ENCODE measurements at places on chromosomes 7 and 10. TPM values are rescaled to one million over a fixed set of nuclear protein-coding genes. Genes with fewer than 3 reads are reported as not detected.

PRLHR gene
- polyA plus RNA-seq: not detected

PPP1R3C gene
- polyA plus RNA-seq: 154 TPM

- no peak for DNase-seq
Measured at GRCh38 chr10:99389729-99390480, 40.5 kb downstream of the GOT1 start.

DNA sequence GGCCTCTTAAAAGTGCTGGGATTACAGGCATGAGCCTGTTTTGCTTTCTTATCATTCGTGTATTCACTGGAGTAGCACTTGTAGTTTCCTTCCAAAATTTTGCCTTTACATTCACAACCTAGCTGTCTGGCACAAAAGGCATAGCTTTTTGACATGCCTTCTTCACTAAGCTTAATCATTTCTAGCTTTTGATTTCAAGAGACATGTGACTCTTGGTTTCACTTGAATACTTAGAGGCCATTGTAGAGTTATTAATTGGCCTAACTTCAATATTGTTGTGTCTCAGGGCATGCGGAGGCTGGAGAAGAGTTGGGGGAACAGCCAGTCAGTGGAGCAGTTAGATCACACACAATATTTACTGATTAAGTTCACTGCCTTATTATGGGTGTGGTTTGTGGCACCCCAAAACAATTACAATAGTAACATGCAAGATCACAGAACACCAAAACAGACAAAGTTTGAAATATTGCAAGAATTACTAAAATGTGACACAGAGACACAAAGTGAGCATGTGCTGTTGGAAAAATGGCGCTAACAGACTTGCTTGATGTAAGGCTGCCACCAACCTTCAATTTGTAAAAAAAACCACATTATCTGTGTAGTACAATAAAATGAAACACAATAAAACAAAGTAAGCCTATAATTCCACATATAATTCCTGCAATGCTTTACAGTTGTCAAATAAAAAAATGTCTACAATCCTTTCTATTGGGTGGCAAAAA, 43.1 kb downstream of the BRAF start:
- no peak for DNase-seq

GRCh38 chr10:112336556-112337201, 37.2 kb upstream of the ACSL5 start:
- no peak for DNase-seq

GRCh38 chr10:110170142-110170971, 37.0 kb upstream of the MXI1 start:
- DNase-seq: no peak

- no peak for DNase-seq
Measured at GRCh38 chr10:83760142-83760541, 379.2 kb upstream of the GHITM start.

DNA sequence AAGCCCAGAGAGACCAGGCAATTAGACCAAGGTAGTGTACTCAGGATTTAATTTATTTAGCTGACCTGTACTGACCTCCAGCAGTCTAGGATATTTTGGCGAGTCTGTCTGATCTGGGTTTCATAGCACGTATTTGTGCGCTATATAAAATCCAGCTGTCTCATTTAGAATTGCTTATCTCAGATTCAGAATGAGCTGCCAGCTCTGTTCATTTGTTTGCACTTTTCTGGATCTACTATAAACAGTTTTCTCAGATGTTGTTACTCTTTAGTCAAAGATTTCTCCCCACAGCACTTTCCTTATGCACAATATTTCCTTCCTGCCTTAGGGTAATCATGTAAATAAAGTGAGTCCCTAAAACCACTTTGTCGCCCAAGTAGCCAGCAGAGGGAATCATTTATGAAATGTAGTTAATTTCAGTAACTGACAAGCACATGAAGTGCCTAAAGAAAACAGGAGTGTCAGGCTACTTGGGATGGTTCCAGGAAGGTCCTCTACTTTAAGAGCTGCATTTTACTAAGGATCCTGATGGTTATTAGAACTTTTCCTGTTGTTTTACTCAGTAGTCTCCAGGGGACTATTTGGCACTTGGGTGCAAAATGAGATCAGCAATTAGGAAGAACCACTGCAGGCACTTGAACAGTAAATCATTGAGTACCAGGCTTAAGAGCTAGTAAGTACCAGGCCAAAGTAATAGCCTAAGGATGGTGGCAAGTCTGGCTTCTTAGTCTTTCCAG, 226.4 kb downstream of the TWIST1 start:
- no peak for DNase-seq

DNA sequence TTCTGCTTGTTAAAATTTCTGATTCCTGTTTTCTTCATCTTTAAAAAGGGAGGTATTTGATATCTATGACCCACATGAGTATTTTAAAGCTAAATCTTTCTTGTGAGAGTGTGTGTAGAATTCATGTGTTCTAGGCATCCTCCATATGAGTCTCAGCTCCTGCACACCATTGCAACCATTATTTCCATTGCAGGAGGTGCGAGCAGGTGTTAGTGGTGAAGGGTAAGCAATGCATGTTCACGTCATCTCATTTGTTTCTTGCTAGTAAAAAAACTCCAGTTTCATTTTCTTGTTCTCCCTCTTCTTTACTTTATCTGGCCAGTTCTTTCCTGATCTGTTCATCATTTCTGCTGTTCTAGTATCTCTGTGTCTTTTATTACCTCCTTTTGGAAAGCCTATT, 100.5 kb downstream of the ADRA2A start:
- no peak for DNase-seq

All from muscle of arm (tissue), 14 donors.